Kidney capillary endothelial cell (primary cell): ENCODE measurements at places on chromosomes 4 and X.

- no peak for DNase-seq
Observed at GRCh38 chr4:24266951-24267722, 317.2 kb downstream of the DHX15 start.

- no peak for DNase-seq
Observed at GRCh38 chr4:163693211-163693610, 198.7 kb downstream of the TMA16 start.

GRCh38 chr4:82551734-82552133 lies 10.1 kb downstream of the TMEM150C start:
- DNase-seq: no peak

GRCh38 chrX:2761246-2761645 lies 9.4 kb downstream of the XG start:
- DNase-seq: no peak

- DNase-seq: no peak
Observed at GRCh38 chrX:107450823-107451509, 1.5 kb downstream of the FRMPD3 start.

- DNase-seq: no peak
Observed at GRCh38 chr4:23993373-23993772, 103.5 kb upstream of the PPARGC1A start.

- no peak for DNase-seq
Observed at GRCh38 chr4:155546451-155546850, 120.2 kb upstream of the GUCY1A1 start.

DNA sequence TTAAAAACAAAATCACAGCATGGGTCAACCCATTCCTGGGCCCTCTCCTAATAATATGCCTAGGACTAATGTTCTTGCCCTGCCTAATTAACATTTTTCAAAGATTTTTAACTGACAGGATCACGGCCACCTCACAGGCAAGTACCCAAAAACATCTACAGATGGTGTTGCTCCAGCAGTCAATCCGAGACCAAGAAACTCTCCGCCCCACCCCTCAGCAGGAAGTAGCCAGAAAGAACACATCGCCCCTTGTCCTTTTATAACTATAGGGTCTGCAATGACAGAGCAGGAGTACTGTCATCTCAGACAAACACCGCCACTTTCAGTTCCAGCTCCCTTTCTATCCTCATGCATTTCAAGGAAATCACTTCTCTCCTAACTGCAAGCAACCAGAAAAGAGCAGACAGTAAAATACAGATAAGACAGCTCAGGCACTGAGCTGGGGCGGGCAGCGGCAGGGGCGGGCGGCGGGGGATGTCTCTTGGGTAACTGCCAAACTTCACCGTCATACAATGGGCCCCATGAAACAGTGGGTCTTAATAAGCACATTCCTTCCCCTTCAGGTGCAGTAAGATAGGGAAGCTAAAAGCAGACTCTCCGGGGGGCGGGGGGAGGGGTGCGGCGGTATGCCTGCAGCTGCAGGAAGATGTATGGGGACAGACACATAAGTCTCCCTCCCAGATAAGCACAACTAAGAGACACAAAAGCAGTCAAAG lies 67.4 kb downstream of the ZNF182 start:
- DNase-seq: no peak

DNA sequence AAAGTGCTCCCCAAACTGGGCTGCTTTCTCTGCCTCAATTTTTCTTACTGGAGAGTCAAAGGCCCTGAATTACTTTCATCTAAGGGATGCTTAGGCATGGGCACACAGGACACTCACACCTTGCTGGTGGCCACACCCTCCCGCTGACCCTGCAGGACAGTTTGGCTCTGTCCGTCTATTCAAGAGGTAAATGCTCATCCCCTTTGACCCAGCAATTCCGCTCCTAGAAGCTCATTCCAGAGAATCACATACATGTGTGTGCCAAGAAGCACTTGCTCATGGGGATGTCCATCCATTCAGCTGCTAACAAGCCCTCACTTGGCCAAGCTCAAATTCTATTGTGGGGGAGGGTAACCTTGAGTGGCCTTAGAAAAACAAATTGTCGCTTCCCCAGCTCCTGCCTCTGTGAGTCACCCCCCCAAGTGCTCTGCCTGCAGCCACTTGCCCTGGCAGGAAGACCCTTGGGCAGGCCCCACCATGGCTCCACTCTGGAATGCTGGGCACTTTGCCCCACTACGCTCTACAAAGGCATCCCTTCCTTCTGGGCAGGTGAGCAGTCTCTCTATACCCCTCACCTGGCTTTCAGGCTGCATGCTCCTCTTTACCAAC lies 54.5 kb downstream of the HTRA3 start:
- no peak for DNase-seq

- DNase-seq: no peak
Observed at GRCh38 chrX:25213611-25214010, 197.8 kb upstream of the ARX start.

DNA sequence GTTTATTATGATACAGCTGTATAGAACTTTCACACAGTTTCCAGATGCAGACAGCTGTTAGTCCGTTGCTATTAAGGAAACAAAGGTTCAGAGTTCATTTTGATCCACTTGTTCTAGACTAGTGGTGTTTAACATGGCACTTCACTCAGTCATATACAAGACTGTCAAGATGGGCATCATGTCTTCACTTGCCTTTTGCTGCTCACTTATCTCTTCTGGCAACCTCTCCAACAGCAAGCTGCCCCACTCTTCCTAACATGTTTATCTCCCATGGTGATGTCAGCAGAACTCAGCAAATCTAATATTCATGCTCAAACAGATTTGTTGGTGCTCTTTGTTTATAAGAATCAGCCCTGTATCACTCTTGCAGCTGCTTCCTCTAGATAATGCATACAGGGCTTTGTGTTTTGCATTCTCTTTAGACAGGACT lies 236.2 kb upstream of the HAND2 start:
- DNase-seq: no peak

DNA sequence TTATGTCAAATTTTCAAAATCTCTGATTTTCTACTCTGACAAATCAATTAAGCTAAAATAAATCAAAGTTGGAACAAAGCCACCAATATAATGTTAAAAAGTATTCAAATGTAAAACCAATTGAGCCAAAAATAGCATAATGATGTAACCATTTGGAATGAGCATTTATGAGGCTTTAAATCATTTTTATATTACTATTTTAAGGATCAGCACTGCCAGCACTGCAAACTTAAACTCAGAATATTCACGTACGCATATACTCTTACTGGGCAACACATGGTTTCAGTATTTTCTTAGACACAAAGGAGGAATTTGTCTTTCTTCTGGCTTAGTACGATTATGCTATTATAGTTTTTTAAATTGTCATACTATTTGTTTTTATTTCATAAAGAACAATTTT lies 52.2 kb downstream of the AFAP1 start:
- no peak for DNase-seq

- no peak for DNase-seq
Observed at GRCh38 chr4:78542373-78542772, 9.2 kb upstream of the ANXA3 start.

DNA sequence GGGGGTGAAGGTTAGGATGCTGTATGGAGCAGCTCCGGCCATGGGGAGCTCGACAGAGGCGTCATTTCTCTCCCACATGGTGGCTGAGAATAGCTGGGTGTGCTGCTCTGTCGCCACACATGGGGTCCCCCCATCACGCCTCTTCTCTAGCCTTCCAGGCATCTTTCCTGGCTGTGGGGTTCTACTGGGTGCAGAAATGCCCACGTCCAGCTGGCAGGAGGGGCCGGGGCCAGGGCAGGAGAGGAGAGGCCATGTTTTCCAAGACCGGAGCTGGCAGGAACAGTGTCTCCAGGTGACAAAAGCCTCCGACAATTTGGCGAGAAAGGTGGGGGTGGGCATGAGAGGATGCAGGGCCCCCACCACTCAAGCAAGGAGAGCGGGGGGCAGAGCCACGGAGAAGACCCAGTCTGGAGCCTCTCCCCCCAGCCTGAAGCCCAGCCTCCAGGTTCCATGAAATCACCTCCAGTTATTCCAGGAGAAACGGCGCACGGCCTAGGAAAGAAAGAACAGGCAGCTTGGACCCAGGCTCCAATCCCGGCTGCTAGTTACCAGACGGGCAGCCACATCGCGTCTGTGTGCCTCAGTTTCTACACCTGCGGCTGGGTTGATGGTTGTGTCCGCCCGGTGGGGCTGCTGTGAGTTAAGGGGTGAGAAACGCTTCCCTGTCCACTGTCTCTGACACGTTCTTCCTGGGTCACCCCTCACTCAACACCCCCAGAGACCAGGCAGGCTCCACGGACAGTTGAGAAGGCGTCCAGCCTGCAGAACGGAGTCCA lies 27.4 kb upstream of the SPON2 start:
- DNase-seq: no peak

- DNase-seq: no peak
Observed at GRCh38 chr4:113825272-113825671, 63.7 kb upstream of the CAMK2D start.

DNA sequence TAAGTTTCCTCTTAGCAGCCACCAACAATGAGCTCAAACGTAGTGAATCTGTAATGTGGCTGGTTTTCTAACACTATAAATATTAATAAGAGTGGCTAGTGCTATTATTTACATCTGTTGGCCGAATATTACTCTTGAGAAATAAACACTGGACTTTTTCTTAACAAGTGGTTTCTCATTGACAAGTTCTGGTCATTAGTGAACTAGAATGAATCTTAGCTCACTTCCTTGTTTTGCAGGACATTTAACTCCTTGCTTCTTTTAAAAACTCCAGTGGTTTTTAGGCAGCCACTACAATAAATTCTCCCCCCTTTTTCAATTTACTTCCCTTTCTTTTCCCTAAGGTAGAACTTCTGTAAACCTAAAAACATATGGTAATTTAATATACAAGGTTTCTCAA lies 177.2 kb downstream of the ARAP2 start:
- no peak for DNase-seq

DNA sequence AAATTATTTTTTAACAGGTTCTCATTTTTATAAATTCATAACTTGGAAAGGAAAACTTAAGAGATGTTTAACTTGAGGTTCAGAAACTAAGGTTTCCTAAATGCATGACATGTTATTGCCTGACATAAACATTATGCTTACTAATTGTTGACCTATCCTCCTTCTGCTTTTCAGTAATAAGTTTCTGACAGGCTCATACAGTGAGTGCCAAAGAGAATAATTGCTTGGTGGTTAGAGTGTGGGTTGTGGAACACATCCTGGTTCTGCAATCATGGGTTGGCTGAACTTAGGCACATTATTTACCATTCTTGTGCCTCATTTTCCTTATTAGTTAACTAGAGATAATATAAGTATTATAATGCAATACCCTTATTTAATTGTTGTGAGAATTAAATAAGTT lies 56.5 kb downstream of the BMPR1B start:
- no peak for DNase-seq

- no peak for DNase-seq
Observed at GRCh38 chr4:2806390-2807355, 13.8 kb downstream of the SH3BP2 start.

DNA sequence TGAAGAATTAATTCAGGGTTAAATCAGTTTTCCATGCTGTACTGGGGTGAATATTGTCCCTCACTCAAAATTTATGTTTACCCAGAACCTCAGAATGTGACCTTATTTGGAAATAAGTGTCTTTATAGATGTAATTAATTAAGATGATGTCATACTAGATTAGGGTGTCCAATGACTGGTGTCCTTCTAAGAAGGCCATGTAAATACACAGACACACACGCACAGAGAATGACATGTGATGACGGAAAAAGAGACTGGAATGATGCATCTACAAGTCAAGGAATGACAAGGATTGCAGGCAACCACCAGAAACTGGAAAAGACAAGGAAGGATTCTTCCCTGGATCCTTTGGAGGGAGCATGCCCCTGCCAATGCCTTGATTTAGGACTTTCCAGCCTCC lies 84.6 kb upstream of the GPR34 start:
- no peak for DNase-seq
